Stimulated activated CD4-positive, alpha-beta T cell treated with anti-CD3 and anti-CD28 coated beads, Interleukin-15, amount 100 ng/mL, for 1 hour (primary cell): ENCODE measurements at places on chromosomes 6 and 20.

DNA sequence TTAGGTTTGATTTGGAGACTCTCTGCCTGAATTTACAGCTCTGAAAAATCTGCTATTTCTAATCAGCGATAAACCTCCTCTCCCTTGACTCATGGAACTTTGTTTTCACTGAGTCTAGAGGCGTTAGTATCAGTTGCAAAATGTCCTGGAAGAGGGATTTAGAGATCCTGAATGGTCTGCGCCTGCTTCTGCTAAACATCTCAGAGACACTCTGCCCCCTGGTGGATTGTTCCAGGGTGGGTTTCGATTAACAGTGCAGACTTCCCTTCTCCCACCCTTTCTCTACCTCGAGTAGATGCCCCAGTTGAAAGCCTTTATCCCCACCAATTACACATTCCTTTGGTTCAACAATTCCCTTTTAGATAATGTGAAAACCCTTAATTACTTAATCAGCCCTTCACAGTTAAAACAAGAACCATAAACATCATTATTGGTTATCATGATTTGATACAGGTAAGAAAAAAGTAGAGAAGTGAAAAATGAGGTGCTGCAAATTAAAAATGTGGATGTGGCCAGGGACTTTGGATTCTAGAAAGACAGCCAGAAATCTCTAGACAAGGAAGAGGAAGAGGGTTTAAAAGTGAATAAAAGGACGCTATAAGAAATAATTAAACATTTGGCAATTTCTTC, 5.5 kb downstream of the HTR1B start:
- no peak for DNase-seq

DNA sequence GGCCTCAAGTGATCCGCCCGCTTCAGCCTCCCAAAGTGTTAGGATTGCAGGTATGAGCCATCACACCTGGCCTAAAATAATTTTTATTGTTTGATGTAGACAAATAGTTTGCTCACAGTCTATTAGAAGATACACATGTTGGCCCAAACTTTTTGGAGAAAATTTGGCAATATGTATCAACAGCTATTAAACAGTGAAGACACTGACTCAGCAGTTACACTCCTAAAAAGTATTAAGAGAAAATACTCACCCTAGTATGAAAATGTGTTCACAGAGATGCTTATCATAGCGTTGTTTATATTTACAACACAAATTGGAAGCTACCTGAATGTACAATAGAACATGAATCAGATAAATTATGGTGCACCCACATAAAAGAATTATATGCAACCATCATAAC, 173.1 kb downstream of the WDR27 start:
- no peak for DNase-seq

DNA sequence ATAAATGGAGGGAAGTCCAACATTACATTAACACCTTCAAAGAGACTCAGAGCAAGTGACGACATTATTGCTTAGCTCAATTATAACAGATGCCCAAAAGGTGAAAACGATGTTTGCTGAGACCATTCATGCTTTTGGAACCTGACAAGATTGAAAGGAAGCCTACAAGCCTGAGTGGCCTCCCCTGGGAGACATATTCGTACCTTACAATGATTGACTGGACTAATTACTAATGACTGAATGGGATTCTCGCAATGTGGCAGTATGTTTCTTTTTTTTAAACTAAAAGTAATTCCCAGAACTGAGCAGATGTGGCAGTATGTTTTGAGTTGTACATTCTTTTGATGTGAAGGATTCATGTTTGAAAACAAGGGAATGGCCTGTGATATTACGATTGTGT, 49.9 kb downstream of the VEGFA start:
- DNase-seq: no peak

DNA sequence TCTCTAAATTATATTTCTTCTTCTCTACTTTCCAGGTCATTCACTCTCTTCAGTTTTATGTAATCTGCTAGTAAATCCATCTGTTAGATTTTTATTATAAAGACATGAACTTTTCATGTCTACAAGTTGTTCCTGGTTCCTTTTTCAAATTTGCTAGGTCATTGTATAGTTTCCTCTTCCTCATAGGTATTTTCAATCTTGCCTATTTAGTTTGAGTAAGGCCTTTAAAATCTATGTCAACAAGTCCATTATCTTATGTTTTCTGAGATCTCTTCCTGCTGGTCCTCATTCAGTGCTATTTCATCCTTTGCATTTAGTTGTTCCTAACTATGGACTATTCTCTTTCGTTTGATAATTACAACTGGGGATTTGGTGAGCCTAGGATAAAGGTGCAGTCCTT, 11.0 kb downstream of the RRBP1 start:
- no peak for DNase-seq

DNA sequence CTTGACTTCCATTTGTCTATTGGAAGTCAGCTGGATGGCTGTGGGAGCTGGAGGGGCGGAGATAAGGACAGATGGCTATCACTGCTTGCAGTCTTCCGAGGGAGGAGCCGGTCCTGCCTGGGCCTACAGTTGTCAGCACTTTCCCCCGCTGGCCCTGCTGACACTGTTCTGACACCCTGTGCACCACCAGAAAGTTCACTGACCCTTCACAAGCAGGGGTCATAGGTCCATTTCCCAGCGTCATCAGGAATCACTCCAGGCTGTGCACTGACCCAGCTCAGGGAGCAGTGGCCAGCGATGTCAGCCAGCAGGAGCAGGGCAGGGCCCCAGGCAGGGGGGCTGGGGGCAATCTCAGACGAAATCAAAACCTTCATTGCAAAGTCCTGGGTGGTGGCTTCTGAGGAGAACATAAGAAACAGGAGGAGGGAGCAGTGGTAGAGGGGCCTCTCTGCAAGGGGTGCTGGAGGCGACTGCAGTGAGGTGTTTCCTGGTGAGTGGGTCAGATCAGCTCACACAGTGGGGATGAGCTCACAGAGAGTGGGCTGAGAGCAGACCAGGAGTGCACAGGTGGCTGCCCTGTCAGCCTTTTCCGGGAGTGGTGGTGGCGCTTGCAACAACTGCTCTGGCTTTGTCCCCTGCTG, 26.5 kb upstream of the PLEKHG1 start:
- no peak for DNase-seq

- DNase-seq: no peak
These were observed 27.7 kb downstream of the BFSP1 start for GRCh38 chr20:17503301-17504065.

DNA sequence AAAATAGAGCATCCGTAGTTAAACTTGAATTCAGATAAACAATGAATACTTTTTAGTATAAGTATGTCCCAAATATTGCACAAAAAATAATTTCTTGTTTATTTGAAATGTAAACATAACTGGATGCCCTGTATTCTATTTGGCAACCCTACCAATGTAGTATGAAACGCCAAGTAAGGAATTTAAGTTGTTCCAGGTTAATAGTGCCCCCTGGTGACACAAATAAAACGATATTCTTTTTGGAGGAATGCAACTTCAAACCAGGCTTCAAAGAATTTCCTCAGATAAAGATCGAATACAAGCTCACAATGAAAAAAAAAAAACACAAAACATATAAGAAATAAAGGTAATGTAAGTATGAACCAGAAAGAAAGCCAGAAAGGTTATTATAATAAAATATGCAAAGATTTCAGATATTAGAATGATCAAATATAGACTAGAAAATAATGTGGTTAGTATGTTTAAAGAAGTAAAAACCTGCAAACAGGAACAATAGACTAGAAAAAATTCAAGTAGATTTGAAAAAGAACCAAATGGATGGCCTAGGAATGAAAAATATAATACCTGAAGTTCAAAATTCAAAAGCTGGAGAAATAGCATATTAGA, 18.4 kb upstream of the AKAP7 start:
- DNase-seq: no peak

DNA sequence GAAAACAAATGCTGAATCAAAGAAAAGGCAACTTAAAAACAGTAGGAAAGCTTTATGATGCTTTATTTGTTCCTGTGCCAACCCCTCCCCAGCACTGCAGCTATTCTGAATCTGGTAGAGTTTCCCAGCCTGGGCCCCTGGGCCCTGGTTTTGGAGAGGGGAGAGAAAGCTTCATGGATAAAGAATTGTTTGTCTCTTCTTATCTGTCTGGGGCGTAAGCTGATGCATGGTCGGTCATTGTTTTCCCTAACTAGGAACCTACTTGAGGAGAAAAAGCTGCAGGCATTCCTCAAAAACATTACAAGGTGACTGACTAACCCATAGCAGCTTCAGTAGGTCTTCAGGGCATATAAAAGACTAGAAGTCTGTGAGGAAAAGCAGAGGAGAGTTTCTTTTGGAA, 758.1 kb upstream of the EPHA7 start:
- no peak for DNase-seq

GRCh38 chr20:41089555-41089954, 47.8 kb upstream of the PLCG1 start:
- no peak for DNase-seq

- no peak for DNase-seq
These were observed 106.5 kb upstream of the TRAF3IP2 start for GRCh38 chr6:111711984-111712752.

- no peak for DNase-seq
These were observed 58.9 kb upstream of the MCM9 start for GRCh38 chr6:118993803-118994251.
